ENCODE measurements at places on chromosomes 6 and 20. TPM values are rescaled to one million over a fixed set of nuclear protein-coding genes. Genes with fewer than 3 reads are reported as not detected.

FAXC gene
- polyA plus RNA-seq = not detected

POPDC3 gene
- 0.24 TPM for polyA plus RNA-seq

DDO gene
- polyA plus RNA-seq = 4.4 TPM

SPTLC3 gene
- 5.6 TPM for polyA plus RNA-seq

KHDC1 gene
- not detected for polyA plus RNA-seq

SLC17A3 gene
- 0.04 TPM for polyA plus RNA-seq

IL17A gene
- 0.19 TPM for polyA plus RNA-seq

DHX16 gene
- 27.5 TPM for polyA plus RNA-seq

CST4 gene
- polyA plus RNA-seq = not detected

EFCAB8 gene
- 0.38 TPM for polyA plus RNA-seq

BCAS1 gene
- polyA plus RNA-seq = 52.9 TPM

FAM217B gene
- polyA plus RNA-seq = 16.4 TPM

CRYBG1 gene
- 17.2 TPM for polyA plus RNA-seq

CAGE1 gene
- polyA plus RNA-seq = not detected

RAET1E gene
- polyA plus RNA-seq = not detected

SIRPB1 gene
- 0.54 TPM for polyA plus RNA-seq

RFX6 gene
- 0.73 TPM for polyA plus RNA-seq

KCNG1 gene
- 1.8 TPM for polyA plus RNA-seq

OPRL1 gene
- polyA plus RNA-seq = 0.30 TPM

C20orf204 gene
- 1.5 TPM for polyA plus RNA-seq

NKAIN4 gene
- polyA plus RNA-seq = 0.51 TPM

OR2H1 gene
- not detected for polyA plus RNA-seq

TFAP2A gene
- not detected for polyA plus RNA-seq

XKR7 gene
- not detected for polyA plus RNA-seq

FILIP1 gene
- 1.4 TPM for polyA plus RNA-seq

Data from small intestine (tissue), 16 donors.